Ammon's horn (tissue), 1 donor: ENCODE measurements at places on chromosomes 4 and X.

DNA sequence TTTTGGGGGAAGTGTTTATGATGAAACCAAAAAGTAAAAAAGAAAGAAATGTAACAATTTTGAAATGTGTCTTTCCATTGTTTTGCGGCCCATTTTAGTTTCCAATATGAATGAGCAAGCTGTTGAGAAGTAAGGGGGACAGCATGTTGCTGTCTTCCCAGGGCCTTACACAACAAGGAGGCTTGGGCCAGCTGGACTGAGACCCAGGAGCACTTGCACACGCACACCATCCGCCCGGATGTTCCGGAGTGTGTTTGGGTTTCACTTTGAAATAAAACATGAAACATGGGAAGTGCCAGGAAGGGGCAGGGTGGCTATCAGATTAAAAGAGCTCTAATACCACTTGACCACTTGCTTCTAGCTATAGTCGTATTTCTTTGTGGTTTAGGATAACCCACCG lies 144.4 kb downstream of the NHS start:
- no peak for DNase-seq

GRCh38 chr4:174559894-174560293 lies 37.6 kb upstream of the HPGD start:
- DNase-seq = no peak

- DNase-seq = no peak
Measured at GRCh38 chr4:53502094-53502493, 89.2 kb downstream of the LNX1 start.

GRCh38 chrX:27968352-27968751 lies 12.9 kb downstream of the DCAF8L1 start:
- DNase-seq = no peak

GRCh38 chrX:40953369-40953768 lies 131.9 kb upstream of the USP9X start:
- DNase-seq = no peak

- no peak for DNase-seq
Measured at GRCh38 chrX:85765651-85766050, 281.7 kb downstream of the CHM start.

- DNase-seq = no peak
Measured at GRCh38 chrX:10566716-10567097, 53.7 kb downstream of the MID1 start.

DNA sequence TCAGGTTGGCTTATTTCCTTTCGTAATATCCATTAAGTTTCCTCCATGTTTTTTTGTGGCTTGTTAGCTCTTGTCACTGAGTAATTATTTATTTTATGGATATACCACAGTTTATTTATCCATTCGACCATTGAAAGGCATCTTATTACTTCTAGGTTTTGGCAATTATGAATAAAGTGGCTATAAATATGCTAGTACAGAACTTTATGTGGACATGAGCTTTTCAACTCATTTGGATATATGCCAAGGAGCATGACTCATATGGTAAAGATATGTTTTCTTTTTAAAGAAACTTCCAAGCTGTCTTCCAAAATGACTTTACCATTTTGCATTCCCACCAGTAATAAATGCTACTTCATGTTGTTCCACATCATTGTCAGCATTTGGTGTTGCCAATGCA lies 803.6 kb downstream of the GLUD2 start:
- DNase-seq = no peak

DNA sequence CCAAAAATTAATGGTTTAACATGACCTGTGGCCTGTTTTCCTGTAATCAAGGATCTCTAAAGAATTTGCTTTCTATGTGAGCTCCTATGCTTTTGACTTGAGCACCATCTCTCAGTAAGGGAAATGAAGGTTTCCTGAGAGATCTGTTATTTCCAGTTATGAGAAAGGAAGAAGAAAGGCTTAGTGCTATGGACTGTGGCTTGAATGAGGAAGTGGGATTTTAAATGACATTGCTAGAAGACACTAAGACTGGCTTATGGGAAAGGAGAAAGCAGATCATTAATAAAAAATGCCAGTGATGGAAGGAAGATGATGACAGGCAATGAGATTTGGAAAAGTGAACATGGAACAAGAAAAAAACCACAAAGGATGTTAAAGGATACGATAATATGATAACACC lies 285.4 kb downstream of the OPHN1 start:
- no peak for DNase-seq

DNA sequence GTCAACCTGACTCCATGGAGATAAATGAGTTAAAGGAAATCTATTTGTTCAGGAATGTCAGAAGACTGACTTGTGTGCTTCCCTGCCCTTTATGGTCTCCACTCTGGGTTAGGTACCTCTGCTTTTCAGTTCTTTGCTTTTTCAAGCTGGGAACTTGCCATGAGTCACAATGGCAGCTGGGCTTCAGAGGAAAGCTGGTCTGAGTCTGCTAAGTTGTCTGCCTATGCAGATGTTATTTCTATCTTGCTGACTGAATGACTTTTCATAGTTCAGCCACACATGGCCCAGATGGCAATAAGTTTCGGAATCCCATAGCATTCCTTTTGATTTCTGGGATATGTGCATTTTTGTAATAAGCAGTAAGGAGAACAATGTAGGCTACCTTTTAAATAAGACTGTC lies 337.9 kb upstream of the FGF13 start:
- DNase-seq = no peak

GRCh38 chr4:61173799-61174198 lies 26.3 kb upstream of the ADGRL3 start:
- DNase-seq = no peak

DNA sequence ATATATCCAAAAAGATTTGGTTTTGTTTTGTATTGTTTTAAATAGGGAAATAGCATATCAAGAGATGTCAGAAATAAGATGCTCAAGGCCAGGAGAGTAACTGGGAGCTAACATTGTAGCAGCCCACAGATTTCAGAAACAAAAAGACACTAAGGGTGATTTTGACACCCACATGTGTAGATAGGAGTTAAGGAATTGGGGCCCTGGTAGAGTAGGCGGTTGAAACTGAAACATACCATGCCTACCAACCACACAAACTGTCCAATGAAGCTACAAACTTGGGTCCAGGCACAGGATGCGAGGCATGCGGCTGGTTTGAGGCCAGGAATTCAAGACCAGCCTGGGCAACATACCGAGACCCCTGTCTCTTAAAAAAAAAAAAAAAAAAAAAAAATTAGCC lies 6.3 kb upstream of the HSPA4L start:
- no peak for DNase-seq

DNA sequence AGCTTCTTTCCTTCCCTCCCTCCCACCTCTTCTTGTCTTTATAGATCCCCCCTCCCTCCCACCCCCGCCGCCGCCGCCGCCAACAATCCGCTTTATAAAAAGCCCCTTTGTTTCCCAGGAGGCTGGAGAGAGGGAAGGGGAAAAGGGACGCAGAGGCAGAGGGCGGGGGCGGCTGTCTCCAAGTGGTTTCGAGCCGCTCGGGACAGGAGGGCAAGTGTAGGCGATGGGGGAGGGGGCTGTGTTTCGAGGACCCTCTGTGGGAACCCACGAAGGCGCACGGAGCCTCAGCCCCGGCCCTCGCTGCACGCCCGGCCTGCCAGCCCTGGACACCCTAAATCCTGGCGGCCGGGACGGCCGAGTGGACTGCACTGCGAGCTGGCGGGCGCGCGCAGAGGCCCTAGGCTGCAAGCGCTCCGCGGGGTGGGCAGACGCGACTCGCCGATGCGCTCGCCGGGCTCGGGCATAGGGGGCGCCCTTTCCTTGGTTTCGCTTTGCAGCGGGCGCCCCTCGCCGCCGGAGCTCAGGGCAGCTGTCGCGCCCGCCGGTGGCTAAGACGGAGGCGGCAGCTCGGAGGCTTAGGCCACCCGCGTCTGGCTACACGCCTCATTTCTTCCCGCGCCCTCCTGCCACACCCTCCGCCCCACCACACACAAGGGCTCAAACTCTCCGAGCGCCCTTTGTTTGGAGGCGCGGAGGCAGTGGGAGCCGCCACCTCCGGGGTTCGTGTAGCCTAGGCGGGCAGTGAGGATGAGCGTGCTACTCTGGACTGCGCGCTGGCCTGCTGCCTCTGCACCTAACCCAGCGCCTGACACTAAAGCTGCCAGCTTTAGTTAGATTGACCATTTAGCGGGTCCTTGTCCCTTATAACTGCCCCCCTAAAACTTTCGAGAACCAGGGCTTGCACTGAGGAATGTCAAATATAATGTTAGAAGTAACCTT lies 2.2 kb downstream of the MAMLD1 start:
- peak; percentile 77 for DNase-seq

GRCh38 chr4:177860171-177860570 lies 417.9 kb upstream of the AGA start:
- DNase-seq = no peak

DNA sequence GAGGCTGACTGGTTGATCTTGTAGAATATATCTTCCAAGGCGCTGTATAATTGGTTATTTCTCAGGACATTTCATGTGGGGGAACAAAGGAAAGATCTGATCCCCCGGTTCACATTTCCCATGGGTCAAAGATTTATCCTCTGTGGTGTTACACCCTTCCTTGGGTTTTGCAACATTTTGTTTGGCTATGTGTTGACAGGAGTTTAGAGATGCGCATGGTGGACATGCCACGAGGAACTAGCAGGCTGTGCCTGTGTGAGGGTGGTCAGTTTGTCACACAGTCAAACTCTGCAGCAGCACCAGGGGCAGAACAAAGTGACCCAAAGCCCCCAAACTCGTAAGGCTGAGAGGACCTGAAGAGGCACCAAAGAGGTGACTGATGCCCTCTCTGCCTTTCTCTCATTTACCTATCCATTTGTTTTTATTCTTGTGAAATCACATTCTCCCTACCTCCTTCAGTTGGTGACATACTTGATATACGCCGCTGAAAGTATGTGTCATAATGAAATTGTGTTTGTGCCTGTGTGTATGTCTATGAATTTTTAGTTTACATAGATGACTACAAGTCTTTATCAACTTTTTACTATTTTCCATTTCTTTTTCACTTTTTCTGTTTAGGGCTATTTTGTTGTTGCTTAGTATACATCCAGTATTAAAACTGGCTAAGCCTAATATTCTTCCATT lies 164.7 kb downstream of the SPCS3 start:
- no peak for DNase-seq

DNA sequence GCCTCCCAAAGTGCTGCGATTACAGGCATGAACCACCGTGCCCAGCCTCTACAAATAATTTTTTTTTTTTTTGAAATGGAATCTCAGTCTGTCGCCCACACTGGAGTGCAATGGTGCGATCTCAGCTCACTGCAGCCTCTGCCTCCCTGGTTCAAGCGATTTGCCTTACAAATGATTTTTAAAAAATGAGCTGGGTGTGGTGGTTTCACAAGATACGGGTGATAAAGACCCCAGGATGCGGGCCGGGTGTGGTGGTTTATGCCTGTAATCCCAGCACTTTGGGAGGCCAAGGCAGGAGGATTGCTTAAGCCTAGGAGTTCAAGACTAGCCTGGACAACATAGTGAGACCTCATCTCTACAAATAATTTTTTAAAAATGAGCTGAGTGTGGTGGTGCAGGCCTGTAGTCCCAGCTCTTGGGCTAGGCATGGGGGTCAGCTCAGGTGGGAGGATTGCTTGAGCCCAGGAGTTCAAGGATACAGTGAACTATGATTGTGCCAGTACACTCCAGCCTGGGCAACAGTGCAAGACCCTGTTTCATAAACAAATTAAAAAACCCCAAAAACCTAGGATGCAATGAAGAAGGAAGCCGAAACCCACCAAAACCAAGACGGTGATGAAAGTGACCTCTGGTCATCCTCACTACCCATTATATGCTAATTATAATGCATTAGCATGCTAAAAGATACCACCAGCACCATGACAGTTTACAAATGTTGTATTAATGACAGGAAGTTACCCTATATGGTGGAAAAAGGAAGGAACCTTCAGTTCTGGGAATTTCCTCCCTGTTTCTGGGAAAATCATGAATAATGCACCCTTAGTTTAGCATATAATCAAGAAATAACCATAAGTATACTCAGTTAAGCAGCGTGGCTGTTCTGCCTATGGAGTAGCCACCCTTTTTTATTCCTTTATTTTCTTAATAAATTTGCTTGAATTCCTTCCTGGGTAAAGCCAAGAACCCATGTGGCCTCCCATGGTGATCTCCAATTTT lies 27.7 kb downstream of the PDGFRA start:
- no peak for DNase-seq
